ENCODE measurements at places on chromosomes 16 and 17.

DNA sequence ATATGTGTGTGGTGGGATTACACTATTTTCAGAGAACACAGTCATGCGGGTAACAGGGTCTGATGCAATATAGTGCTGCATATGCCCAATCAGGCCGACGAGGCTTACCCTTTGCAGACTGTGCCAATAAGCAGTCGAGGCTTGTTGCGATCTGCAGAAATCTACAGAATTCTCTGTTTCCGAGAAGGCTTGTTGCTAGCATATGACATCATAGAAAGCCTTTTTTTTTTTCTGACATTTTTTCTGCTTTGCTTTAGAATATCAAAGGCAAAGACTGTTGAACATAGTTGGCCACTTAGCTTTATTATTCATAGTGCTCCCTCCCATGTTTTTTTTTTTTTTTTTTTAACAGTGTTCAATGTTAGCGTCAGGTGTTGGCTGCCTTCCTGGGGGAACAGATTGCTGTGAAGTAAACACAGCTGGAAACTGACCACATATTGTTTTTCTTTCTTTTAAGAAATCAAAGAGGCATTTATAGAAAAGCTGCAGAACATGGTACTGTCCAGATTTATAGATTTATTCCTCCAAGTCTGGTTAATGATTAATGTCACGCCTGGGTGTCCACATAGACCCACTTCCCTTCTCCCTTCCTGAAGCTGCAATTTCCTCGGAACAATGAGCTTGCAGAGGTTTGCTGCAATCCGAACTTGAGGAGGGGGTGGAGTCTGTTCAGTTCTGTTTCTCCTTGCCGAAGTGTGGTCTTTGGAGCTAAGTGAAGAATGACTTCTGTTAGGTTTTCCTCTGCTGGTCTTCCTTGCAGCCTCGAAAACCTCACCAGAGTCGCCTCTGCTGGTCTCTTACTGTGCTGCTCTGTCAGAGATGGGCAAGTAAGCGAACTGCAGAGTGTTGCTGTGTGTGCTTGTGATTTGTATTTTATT is 87.3 kb downstream of the MAP2K6 start:
- DNase-seq = peak; percentile 51

GRCh38 chr17:29617125-29617480 is 5.6 kb downstream of the CORO6 start:
- DNase-seq = peak; percentile 84

DNA sequence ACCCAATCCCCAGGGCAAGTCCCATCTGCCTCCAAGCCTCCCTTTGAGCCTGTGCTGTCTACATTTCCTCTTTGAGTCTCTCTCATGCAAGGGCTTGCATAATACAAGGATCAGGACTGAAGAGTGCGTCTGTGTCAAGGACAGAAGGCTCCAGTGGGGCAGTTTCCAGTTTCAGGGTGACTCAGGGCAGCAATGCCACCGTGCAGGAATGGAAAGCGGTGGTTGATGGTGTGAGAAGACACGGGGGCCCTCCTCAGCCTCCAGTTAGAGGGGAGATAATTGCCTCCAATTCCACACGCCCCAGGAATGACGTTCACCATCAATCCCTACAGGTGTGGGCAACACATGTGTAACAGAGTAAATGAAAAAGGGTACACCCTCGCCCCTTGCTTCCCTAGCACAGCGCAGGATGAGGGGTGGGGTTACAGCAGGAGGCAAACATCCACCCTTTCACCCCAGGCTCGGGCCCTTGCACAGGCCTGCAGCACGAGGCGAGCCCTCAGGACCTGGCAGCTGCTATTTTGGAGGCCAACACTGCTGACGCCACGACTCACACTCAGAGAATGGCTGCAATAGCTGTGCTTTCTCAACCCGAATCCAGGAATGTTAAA is 24.8 kb upstream of the SLC25A19 start:
- peak; percentile 57 for DNase-seq

GRCh38 chr17:60874772-60875171 is 197.1 kb downstream of the BCAS3 start:
- no peak for DNase-seq

GRCh38 chr17:40190197-40191021 is 13.1 kb downstream of the RAPGEFL1 start:
- no peak for DNase-seq

- DNase-seq = no peak
Observed at GRCh38 chr17:76640550-76641380, 2.8 kb downstream of the ST6GALNAC1 start.

- DNase-seq = no peak
Observed at GRCh38 chr17:2157081-2157480, 102.2 kb downstream of the HIC1 start.

DNA sequence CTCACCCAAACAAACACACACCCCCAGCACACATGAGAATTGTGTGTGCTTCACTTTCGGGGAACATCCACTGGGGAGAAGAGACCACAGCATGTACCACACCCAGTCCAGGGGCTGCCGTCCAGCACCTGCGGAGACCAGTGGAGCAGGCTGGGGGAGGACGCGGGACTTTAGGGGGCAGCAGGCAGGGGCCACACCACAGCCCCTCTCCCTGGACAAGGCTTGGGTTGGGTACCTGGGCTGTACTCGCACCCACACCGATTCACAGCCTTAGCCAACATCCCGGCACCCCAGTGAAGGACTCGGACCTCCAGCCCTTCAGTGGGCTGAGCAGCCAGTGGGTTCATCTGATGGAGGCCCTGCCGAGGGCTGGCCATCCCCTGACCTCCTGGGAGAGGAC is 63.3 kb downstream of the RBFOX3 start:
- no peak for DNase-seq

All from globus pallidus (tissue), 1 donor.